ENCODE measurements at places on chromosomes 12 and 14.

DNA sequence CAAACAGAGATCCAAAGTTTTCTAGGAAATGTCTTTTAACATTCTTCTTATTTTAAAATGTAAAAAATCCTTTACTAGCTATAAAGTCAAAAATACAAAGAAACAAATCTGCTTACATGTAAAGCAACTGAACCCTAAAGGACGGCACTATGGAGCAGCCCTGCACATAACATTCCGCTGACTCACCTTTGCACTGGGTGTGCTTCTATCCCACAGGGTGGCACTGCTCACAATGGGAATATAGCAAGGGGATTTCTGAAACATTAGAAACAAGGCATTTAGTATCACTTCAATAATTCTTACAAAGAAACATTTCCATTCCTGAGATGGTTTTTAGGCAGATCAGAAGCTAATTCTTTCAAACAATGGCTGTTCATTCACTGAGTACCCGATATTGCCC lies 94.3 kb downstream of the C12orf42 start:
- DNase-seq = no peak

GRCh38 chr12:62744551-62744950 lies 190.4 kb downstream of the PPM1H start:
- DNase-seq = no peak

DNA sequence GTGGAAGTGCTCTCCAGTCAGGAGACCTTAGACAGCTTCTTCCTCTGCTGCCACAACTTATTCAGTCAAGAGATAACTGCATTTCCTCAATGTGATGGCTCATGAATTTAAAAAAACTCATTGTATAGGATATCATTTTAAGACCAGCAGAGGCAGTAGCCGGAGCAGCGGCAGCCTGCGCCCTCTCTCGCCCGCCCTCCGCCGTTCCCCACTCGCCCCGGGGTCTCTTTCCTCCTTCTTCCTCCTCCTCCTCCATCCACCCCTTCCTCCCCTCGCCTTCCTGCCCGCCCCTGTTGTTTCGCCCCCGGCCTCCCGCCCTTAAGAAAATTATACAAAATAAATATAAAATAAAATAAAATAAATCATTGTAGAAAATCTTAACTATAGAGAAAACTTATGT lies 687.6 kb downstream of the FLRT2 start:
- DNase-seq = no peak

GRCh38 chr12:121632069-121632970 lies 6.0 kb downstream of the ORAI1 start:
- DNase-seq = no peak

GRCh38 chr12:9405886-9406563 lies 197.8 kb upstream of the PZP start:
- DNase-seq = no peak

DNA sequence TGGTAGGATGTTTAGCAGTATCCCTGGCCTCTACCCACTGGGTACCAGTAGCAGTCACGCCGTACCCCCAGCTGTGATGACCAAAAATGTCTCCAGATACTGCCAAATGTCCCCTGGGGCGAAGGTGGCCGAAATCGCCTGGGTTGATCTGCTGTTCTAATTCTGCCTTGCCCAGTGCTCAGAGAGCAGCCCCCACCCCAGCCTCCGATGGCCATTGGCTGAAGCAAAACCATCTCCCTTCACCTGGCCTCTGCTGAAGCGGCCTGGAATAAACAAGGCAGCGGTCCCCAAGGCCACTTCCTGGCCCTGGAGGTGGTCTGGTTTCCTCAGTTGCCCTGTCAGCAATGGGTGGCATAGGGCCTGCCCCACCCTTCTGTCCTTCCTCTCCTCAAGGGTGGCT lies 298.4 kb downstream of the CACNA1C start:
- no peak for DNase-seq

DNA sequence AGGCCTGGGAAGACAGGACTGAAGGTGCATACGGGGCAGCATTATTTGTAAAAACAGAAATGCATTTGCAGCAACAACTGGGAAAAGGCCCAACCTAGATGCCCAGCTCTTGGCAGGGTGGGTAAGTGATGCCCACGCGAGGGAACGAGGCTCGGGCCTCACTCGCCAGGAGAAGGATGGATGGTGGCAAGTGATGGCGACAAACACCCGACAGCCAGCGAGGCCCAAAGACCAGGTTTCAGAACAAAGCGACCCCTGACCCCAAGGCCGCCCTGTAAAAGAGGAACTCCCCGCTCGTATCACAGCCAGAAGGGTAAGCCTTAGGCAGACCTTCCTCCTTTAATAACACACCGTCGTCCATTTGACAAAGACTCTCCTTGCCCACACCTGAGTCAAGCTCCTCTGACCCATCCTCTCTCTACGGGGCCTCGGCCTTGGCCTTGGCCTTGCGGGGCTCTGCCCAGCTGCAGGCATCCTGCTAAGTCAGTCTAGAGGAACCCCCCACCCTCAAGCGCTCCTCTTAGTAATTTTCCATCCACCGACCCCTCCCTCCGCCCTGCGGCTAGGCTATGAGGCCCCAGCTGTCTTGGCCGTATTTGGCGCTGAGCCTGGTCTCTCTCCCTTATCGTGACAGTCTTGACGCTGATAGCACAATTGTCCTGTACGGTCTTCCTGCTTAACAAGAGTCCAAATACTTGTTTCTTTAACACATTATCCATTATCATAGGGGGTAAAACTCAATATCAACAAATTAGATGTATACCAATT lies 80.2 kb downstream of the NCOR2 start:
- peak; percentile 77 for DNase-seq

DNA sequence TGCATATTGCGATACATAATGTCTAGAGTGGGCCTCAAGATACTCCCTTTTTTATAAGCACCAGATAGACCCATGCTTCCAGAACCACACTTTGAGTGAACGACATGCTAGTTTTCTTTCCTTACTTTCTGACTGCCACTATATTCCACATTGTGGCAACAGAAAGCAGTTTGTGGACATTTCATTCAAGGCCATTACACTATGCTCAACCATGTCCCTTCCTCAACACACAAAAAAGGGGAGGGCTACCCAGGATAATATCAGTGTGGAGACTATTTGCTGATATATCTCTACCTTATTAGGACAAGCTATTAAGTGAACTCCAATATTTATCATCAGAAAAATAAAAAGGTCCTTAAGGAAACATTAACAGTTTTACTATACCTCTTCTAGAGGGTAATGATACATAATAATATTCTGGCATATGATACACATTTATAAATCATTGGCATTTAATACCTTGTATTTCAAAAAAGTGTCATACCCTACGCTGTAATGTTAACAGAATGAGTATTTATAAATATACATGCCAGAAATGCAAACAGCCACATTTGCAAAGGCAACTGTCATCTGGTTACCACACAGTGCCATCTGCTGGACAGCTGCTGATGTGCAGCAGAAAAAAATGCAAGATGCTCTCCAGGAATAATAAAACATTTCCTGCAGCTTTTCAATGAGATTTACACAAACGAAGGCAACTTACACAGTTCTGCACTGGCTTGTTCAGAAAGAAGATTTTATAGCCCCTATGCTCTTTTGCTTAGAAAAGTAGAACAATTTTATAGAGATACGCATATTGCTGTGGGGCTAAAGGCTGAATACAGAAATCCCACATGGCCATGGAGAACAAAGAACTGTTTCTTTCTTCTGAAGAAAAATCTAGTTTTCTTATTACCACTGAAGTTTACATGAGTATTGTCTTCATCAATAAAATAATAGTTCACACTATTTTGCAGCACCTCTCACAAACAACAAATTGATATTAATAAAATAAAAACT lies 182.2 kb upstream of the GRIP1 start:
- DNase-seq = peak; percentile 82

DNA sequence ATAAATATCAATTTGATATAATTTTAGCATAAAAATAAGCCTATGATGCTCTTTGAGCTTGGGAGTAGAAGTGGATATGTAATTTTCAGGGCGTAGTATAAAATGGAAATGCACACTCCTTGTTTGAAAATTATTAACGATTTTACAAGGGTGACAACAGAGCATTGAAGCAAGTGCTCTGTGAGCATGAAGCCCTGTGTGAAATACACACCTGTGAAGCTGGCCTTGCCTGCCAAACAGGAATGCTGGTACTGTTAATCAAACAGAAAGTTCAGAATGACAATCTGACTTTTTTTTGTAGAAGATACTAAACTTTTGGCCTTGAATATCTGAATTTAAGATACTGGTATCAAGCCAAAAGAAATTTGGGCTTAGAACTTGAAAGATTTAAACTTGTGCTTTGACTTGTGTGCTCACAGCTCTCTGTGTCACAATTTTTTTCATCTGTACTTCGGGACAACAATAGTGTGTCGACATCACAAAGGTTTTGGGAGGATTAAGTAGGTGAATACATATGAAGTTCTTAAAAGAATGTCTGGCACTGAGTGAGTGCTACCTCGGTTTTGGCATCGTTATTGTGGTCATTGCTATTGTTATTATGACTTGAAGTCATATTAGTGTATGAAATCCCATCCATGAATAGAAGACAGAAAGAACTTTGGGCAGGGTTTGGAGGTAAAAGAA lies 47.3 kb downstream of the LRRK2 start:
- DNase-seq = no peak

DNA sequence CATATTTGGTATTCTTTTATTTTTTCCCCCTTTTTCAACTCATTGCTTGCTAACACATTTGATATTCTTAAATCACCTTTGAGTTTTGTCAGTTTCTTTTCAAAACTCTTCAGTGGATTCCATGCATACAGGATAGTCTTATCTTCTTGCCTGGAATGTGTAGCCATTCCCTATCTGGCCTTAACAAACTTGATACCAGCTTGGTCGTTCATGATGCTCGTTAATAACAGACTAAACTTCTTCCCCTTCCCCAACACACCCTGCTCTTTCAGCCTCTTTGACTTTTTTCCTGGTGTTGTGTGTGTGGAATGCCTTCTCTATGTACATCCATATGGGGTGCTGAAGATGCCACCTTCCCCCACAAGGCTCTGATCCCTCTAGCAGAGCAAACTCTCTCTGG lies 17.7 kb upstream of the CALM1 start:
- DNase-seq = no peak

GRCh38 chr12:1896964-1897363 lies 21.5 kb downstream of the CACNA2D4 start:
- DNase-seq = no peak

DNA sequence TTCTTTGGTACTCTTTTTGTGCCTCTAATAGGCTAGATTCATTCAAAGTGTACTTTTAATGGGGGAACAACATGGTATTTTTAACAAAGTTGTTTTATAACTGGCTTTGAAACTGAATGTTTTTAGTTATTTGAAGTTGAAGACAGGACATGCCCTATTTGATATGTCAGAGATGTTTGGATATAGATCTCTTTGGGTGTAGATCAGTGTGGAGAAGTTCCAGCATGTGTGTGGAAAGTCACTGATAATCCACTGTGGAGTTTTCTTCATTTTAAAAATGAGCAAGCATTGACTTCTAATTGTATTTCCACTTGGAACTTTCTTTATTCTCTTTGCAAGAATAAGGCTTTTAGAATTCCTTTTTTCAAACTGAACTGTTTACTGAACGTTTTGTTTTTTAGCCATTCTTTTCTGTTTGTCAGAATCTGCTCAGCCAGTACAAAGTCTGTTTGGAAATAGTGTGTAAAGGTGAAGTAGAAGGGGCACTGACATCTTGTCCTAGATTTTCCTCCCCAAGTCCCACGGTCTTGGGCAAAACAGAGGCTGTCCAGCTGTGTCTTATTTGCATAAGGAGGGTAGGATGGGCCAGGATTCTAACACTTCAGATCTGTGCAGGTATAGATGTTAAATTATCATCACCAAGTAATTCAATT lies 35.0 kb downstream of the TDP1 start:
- no peak for DNase-seq

- DNase-seq = no peak
Measured at GRCh38 chr12:122558745-122559641, 31.9 kb downstream of the KNTC1 start.

GRCh38 chr12:29691161-29691854 lies 92.4 kb downstream of the TMTC1 start:
- no peak for DNase-seq

GRCh38 chr12:27936196-27936595 lies 36.3 kb downstream of the PTHLH start:
- no peak for DNase-seq

DNA sequence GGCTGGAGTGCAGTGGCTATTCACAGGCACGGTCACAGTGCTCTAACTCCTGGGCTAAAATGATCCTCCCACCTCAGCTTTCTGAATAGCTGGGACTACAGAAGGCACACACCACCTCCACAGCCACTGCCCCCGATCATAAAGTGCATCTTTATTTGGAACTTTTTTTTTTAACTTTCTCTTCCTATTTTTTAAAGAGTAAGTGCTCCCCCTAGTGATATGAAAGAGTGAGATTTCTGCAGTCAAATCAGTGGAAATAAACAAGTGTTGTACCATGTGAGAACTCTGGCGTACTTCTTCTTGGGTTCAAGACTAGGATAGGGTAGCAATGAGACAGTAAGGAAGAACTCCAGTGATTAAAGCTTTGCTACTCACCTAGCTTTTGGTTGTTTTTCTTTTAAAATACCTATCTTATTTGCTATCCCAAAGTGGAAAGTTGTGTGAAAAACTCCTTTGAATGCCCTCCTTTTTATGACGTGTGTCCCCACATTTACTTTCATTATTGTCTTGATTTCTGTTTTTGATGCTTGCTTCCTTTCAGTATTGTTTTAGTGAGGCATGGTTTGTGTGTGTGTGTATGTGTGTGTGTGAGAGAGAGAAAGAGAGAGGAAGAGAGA lies 6.6 kb downstream of the PPP4R4 start:
- peak; percentile 58 for DNase-seq

- DNase-seq = no peak
Measured at GRCh38 chr12:116092776-116093175, 184.7 kb downstream of the MED13L start.

DNA sequence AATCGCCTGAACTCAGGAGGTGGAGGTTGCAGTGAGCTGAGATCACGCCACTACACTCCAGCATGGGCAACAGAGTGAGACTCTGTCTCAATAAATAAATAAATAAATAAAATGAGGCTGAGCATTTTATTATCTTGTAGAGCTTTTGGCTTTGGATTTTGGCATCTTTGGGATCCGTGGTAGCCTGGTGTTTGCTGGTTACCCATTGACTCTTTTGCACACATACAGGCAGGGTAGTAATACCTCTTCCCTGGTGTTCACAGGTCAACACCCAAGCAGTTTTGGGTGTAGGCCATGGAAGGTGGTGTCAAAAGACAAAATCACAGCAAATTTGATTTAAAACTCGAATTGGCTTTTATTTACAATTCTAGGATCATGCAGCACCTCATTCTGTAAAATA lies 27.8 kb downstream of the ACACB start:
- DNase-seq = no peak

GRCh38 chr12:32273712-32274111 lies 125.6 kb upstream of the FGD4 start:
- DNase-seq = no peak

DNA sequence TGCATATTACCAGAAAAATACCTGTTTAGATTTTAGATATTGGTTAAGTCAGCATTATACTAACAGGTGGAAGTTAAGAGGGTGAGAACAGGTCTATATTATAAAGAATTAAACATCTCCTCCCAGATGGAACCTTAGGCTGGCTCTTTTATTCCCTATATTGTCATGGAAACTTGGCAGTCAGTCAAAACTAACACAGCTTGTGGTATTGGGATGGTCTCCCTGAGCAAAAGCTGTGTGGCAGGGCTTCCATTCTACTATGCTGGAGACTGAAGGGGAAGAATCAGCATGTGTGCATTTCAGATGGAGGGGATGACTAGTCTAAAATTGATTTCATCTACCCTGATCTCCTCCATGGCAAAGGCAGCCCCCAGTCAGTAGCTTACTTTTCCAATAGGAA lies 66.7 kb downstream of the SMOC1 start:
- DNase-seq = no peak

GRCh38 chr12:32197421-32197820 lies 90.8 kb downstream of the BICD1 start:
- no peak for DNase-seq

Measured in Ammon's horn (tissue), 1 donor.